ENCODE measurements at places on chromosomes 5 and 9. TPM values are rescaled to one million over a fixed set of nuclear protein-coding genes. Genes with fewer than 3 reads are reported as not detected.

The SLC36A3 gene
- total RNA-seq, result not detected

DNA sequence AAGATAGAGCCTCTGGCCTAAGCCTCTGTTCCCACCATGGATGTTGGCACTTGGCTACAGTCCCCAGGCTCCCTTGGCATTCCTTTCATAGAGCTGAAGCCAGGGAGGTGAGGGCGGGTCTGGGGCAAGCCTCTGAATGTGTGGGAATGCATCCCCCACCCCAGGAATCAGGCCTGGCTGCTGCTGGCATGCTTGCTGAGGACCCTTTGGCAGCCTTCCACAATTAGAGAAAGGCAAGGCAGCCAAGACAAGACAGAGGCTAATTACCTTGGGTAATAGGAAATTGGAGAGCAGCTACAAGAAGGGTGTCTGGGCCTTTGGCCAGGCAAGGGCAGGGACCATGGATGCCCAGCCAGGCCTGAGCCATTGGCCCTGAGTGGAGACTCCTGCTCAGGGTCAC, 204.4 kb upstream of the TRIM32 start:
- DNase-seq, result no peak

- no peak for DNase-seq
Measured at GRCh38 chr9:76302543-76302942, 91.7 kb downstream of the RFK start.

- no peak for DNase-seq
Measured at GRCh38 chr9:128916204-128916603, 4.6 kb upstream of the PHYHD1 start.

All from kidney (tissue), 22 donors.